ENCODE measurements at places on chromosomes 11 and 22.

DNA sequence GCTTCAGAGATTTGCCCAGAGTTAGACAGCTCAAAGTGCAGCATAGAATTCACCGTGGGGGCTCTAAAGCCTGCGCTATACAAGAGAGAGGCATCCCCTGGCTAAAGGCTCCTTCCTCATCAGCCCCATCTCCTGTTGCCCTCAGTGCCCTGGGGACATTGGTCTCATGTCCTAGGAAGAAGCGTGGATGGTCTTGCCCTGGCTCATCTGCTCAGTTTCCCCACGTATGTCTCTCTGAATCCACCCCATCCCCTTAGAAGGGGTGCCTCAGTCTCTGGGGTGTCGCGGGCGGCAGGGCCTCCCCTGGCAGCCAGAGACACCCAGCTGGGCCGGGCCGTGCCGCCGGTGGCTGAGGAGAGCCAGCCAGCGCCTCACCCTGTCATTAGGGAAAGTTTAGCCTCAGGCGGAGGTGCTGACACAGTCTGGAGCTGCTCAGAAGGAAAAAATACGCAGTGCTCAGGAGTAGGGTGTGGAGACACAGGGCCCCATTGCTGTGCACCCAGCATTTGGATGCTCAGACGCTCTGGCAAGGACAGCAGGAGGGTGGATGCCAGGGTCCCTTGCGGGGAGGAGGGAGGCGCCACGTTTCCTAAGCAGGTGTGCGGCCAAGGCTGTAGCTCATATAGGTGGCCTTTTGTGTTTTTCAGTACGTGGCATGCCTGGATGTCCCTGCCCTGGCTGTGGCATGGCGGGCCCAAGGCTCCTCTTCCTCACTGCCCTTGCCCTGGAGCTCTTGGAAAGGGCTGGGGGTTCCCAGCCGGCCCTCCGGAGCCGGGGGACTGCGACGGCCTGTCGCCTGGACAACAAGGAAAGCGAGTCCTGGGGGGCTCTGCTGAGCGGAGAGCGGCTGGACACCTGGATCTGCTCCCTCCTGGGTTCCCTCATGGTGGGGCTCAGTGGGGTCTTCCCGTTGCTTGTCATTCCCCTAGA is 1.3 kb downstream of the SLC39A13 start:
- DNase-seq: no peak

DNA sequence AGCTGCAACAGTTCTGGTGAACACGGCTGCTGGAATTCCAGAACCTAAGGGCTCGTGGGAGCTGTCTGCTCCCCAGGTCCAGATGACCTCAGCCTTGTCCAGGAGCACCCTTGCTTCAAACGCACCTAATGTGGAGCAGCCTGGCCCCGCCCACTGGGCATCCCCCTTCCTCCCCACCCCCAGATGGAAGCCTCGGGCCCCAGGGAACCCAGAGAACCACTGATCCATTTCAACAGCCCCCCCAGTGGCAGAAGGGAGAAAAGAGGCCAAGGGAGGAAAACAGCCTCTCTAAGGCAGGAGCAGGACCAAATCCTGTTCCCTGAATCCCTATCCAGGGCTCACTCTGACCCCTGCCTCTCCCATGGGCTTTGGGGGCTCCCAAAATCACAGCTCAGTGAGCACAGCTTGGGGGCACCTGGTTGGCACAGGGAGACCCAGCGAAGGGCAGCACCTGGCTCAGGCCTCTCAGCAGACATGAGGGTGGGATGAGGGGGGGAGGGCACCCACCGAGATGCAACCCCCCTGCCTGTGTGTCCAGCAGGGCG is 1.2 kb downstream of the CYTH4 start:
- peak; percentile 78 for DNase-seq

GRCh38 chr11:129965248-129965647 is 37.4 kb downstream of the PRDM10 start:
- DNase-seq: no peak

- no peak for DNase-seq
These were observed 203.5 kb upstream of the E2F8 start for GRCh38 chr11:19444231-19444630.

DNA sequence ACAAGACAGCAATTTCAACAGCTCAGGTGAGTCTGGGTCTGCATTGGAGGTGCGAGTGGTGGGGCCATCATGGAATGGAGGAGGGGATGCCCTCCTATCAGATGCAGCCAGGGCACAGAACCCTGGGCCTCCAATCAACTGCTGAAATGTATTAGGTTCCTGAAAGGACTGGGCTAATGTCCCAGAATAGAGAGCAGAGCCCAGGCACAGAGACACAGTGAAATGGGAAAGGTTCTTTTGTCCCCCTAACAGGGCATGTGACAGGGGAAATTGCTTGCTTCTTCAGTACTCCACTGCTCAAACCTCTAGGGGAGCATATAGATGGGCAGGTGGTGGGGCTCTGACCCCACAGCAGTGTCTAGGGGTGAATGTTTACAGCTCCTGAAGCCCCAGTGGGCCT is 87.3 kb upstream of the CLPB start:
- DNase-seq: no peak

DNA sequence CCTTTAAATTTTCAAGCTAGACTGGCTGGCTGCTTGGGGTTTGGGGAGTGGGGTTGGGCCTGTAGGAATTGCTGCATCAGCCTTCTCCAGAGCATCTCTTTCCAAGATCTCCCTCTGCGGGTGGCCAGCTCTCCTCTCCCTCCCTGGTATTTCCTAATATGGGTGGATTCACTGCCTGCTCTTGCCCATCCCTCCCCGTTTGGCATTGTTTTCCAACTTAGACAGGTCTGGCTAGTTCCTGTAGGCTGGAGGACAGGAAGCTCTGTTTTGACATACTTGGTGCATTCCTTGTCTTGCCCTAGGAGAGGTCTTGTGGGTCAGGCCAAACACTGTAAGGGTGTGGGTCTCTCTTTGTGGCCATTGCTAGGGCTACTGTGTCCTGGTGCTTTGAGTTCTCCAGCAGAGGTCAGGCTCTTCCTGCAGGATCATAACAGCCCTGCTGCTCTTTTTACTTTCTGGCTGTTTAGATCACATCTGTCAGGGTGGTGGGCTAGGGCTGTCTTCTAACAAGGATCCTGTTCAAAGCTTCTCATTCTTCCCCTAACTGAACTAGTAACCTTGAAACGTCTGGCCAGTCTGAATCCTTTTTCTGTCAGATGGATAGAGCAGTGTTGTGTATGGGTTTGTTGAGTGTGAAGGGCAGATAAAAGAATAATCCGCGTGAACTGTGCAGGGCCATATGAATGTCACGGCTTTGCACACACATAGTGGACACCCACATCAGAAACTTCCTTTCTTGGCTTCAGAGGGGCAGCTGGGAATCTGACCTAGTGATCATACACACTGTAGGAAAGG is 18.3 kb upstream of the MICALL1 start:
- no peak for DNase-seq

GRCh38 chr22:20533095-20533878 is 25.9 kb downstream of the MED15 start:
- no peak for DNase-seq

GRCh38 chr11:75826461-75827230 is 11.6 kb downstream of the UVRAG start:
- DNase-seq: peak; percentile 89

DNA sequence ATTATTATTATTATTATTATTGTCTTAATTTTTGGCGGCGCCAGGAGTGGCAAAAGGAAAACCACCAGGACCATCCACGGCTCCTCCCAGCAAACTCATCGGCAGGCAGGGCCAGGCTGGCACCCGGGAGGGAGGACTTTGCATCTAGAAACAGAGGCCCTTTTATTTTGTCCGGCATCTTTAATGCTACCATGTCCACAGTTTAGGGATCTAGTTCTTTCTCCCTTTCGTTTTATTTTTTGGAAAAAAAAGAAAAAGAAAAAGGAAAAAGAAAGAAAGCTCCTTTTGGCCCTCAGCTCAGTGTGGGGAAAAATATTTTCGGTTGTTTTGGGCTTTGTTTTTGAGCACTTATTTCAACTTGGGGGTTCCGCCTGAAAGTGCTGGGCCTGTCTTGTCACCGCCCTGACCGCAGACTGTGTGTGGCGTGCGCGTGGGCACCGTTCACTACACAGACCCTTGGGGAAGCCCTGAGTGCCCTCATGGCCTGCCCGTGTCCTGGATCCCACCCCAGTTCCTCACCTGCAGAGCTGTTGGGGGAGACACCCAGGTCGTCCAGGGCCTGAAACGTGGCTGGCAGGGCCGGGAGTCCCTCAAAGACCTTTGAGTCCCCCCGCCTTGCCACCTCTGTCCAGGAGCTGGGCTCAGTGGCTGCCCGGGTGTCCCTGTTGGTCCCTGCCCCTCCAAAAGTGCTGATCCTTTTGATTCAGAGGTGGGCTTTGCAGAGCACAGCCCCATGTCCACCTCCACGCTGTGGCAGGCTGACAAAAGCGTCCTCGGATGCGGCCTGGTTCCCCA is 69.1 kb upstream of the PPARA start:
- no peak for DNase-seq

DNA sequence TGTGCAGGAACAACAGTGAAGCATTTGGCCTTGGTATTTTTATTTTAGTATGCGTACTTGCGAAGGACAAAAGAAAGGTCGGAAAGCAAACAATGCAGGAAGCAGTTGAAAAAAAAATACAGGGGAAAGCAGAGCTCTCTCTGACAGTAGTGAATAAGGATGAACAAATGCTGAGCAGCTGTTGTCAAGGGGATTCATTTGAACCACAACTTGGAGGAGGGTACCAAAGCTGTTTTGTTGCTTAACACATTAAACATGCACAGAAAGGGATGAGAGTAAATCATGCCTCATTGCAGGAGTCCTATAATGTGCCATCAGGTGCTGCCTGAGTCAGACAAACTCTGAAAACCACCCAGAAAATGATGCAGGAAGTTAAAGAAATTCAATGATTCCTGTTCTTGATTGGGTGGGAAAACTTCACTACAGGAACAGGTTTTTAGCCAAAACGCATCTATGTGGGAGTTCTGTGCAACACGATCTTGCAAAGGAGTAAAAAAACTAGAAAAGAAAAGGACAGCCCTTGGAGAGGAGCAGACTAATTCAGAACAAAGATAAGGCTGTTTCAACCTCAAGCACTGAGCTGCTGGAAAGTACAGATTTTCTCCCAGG is 2113.5 kb downstream of the LRRC4C start:
- DNase-seq: no peak

DNA sequence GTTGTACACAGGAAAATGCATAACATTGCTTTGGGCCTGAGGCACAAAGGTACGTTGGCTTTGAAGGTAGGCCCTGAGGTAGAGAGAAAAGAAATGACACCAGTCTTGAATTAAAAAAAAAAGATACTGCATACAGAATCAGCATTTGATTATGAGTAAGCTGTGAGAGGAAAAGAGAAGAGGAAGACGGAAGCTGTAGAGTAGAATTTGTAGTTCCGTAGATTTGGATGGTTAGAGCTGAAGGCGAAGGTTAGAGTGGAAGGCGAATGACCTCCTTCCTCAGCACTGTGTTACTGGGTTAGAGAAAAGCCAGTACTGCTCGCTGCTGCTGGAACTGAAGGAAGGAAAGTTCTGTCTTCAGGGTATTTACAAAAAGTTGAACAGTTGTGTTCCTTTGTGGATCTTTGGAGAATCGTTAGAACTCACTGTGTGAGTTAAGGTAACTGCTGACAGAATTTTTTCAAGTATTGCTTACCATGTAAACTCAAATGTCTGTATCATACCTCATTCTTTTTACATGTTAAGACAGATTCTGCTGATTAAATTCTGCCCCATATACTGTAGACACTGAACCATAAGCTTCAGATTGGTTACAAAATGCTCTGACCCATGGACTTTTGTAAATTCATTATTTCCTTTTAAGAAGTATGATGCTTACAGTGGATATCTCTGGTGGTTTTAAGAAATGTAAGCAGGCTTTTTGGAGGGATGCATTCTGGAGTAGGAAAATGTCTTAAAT is 50.2 kb downstream of the MCAM start:
- DNase-seq: no peak

GRCh38 chr11:134502153-134502550 is 90.1 kb upstream of the B3GAT1 start:
- DNase-seq: no peak

- DNase-seq: no peak
These were observed 5.7 kb upstream of the KIRREL3 start for GRCh38 chr11:127006311-127006710.

- DNase-seq: no peak
These were observed 5.0 kb upstream of the SLC1A2 start for GRCh38 chr11:35424157-35424940.

GRCh38 chr11:2307501-2308331 is 5.9 kb downstream of the TSPAN32 start:
- DNase-seq: no peak

GRCh38 chr11:64891215-64891848 is 12.9 kb upstream of the EHD1 start:
- DNase-seq: no peak

GRCh38 chr11:124837491-124837856 is 27.8 kb upstream of the ROBO3 start:
- peak; percentile 71 for DNase-seq

GRCh38 chr11:65355013-65355775 is 643 bp downstream of the TIGD3 start:
- DNase-seq: peak; percentile 51

DNA sequence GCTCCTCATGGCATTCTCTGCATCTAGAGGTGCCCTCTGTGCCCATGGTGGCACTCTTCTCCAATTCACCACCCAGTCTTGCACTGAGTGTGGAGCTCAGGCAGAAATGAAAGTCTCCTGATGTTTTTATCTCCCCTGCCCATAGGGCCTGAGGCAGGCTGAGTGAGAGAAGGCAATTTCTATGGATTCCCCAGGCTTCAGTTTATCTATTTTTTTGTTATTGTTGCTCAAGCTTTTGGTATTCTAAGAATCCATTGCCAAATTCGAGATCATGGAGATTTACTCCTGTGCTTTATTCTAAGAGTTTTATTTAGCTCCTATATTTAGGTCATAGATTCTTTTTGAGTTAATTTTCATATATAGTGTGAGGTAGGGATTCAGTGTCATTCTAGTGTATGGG is 40.7 kb downstream of the TSPAN18 start:
- DNase-seq: no peak

DNA sequence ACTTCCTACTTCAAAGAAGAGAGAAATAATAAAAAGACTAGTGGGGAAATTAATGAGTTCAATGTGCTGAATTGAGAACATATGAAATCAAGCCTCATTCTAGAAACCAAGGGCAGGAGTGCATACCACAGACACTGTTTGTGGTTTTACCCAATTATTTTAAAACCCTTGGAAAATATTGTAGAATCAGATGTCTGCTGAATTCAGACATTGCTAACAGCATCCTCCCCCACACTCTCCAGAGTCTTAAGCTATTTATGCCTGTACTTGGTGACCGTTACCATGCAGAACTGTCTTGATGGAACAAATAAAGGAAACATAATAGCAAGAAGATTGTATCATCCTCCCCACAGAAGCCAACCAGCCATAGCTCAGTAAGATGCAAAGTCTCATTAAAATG is 850.1 kb downstream of the NTM start:
- no peak for DNase-seq

Measured in suppressor macrophage (primary cell).